ENCODE measurements at places on chromosomes 2 and 18.

DNA sequence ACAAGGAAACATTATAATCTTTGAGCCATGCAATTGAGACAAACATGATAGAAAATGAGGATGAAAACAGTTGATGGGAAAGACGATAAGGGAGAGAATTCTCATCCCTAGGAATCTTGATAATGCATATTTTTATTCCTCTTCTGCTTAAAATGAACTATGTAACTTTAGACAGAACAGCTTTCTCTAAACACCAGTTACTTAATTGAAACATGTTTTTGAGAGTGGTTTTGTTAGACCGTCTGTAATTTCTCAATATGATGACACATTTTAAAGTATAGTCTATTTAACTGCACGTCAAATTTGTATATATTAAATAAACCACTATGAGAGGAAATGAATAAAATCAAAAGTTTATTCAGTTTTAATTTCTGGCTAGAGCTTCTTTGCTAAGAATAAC, 1453.9 kb upstream of the NXPH2 start:
- H3K36me3 ChIP-seq = no peaks in the 10 kb centered on the region
- no peaks in the 10 kb centered on the region for H3K4me1 ChIP-seq
- peaks cover 3% of the 10 kb centered on the region for H3K27me3 ChIP-seq
- no peak overlapping the region for H3K4me3 ChIP-seq

GRCh38 chr2:177192788-177193187, 19.8 kb upstream of the HNRNPA3 start:
- DNase-seq = no peak
- H3K4me1 ChIP-seq = peaks cover 9% of the 10 kb centered on the region
- H3K27ac ChIP-seq = no peak overlapping the region
- H3K27me3 ChIP-seq = no peaks in the 10 kb centered on the region

DNA sequence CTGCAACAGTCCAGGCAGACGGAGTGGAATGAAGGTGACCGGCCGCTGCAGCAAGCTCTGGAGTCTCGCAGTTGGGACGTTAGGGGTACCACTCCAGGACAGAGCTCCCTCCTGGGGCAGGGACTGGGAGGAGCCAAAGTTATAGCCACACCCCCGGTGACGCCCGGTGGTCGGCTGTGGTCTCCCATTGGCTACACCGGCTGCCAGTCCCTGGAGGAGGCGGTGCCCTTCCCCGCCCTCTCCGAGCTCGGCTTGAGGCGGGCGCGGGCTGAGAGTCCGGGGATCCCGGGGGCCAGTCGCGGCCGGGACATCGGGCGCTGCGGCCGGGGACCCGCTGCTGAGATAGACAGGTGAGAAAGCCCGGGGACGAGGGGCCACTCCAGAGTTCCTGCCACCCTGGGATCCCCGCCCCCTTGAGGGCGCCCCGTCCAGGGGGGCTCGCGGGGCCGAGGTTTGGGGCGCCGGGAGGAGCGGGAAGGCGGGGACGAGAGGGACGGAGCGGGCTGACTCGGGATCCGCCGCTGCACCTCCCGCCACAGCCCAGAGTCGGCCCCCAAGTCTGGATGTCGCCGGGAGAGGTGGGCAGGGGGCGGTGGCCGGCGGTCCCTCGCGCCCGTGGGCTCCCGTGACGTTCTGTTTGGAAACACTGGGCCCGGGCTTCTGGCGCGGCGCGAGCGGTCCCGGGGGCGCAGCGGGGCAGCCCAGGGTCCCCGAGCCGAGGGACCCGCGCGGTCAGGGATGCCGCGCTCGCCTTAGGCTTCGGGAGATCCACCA, at the start of gene PLEKHH2:
PLEKHH2 (plus strand) TSS at position 231 of the 774 bp plus-strand sequence. CDS start 7,414 bp downstream, outside the sequence.
- H3K36me3 ChIP-seq = no peaks in the 10 kb centered on the region
- DNase-seq = peak; percentile 85
- H3K27me3 ChIP-seq = peaks cover 7% of the 10 kb centered on the region
- H3K27ac ChIP-seq = no peak within 1 kb of the TSS
- H3K4me1 ChIP-seq = peaks cover 4% of the 10 kb centered on the region
- peak within 1 kb of the TSS; percentile 79 for H3K4me3 ChIP-seq

DNA sequence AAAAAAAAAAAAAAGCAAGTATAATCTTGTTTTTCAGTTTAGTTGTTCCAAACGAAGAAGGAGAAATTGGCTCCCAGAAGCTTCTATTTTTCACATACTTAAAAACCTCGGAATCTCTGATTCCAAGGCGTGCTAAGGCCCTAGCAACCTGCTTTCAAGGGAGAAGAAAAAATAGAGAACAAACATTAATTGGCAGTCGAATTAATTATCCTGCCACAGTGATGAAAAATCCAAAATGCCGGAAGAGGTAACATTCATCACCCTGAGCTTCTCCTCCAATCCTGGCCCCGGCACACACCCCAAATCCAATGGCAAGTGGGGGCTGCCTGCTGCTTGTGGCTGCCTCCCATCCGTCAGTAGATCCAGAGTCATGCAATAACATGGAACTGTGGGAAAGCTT, 250.2 kb upstream of the CHAC2 start:
- peaks cover 3% of the 10 kb centered on the region for H3K4me1 ChIP-seq
- DNase-seq = no peak
- H3K27ac ChIP-seq = no peak overlapping the region
- no peaks in the 10 kb centered on the region for H3K27me3 ChIP-seq

DNA sequence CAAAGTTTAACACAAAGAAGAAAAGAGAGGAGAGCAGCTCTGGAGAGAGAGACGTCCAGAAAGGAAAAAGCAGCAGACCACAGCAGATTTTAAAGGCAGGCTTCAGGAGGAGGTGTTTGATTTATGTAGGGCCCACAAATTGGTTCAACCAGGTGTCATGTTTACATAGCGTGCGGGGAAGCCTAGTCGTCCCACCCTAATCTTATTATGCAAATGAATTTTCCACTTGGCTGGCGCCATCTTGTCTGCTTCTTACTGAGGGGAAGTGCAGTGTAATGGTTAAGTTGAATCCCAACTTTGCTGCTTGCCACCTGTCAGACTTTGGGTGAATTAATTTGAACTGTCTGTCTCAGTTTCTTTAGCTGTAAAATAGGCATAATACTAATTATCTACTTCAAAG, 282.4 kb upstream of the CYRIA start:
- H3K27ac ChIP-seq = no peak overlapping the region
- no peaks in the 10 kb centered on the region for H3K4me1 ChIP-seq

DNA sequence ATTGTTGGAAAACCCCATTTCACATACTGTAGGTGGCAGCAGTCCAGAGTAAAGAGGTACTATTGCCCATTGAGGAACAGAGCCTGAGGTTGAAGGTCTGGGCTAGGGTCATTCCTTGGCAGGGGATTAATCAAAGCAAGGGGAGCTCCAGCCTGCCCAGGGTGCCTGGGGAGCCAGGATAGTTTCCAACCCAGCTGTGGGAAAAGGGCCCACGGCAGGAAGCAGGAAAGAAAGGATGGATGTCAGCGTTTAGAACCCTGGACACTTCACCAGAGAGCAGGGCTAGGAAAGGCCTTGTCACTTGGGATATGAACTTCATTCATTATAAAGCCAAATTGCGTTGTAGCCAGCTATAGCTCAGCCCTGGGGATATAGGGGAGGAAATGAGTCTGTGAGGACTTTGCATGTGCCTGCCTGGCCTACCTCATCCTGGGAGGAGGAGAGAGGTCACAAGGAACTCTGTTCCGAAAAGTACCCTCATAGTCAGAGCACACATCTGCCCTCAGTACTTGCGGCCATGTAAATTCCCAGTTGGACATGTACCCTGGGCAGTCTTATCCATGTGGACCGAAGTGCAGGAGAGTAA, 140.2 kb upstream of the COPS8 start:
- no peaks in the 10 kb centered on the region for H3K36me3 ChIP-seq
- no peak overlapping the region for H3K4me3 ChIP-seq
- no peaks in the 10 kb centered on the region for H3K27me3 ChIP-seq
- H3K27ac ChIP-seq = no peak overlapping the region
- no peak for DNase-seq

Data from RWPE2 (cell line).